ENCODE measurements at places on chromosomes 6 and 20. TPM values are rescaled to one million over a fixed set of nuclear protein-coding genes. Genes with fewer than 3 reads are reported as not detected.

Gene MYBL2
- 0.33 TPM for total RNA-seq

Gene ADA
- total RNA-seq, result 18.4 TPM

Gene CLIC5
- total RNA-seq, result 6.2 TPM

Gene GRM4
- total RNA-seq, result not detected

- DNase-seq, result no peak
Measured at GRCh38 chr6:144055121-144055931, 40.0 kb downstream of the SF3B5 start.

DNA sequence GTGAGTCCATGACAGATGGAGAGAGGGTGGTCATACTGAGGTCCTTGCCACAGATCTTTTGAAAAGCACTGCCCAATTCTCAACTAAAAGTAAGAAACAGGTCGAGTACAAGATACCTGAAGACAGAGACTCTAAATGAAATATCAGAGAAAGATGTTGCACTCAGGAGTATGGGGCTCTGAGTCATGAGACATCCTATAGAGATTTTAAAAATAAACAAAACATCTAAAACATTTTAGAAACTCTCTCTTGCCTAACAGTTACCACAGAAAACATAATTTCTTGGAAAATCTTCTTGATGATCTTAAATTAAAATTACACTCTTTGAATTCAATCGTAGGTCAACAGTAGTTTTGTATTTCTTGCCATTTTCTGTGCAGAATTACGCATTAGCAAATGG, 348.9 kb upstream of the MARCKS start:
- DNase-seq, result no peak

DNA sequence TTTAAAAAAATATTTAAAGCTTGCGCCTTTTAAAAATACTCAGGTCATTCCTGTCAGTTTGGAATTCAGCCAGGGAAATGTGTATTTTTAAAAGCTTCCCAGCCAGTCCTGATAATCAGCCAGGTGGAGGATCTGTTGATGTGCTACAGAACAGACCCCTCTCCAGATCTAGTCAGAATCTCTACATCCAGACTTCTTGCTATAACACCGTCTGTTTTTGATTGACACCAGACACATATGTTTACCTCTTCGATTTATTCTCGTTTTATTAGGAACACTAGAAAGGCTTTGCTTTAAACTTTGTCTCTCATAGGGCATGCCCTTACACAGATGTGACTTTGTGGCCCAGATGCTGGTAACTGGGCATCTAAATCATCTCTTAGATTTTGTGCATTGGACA, 11.7 kb downstream of the PARD6B start:
- no peak for DNase-seq

GRCh38 chr6:32623693-32624092, 13.5 kb upstream of the HLA-DQA1 start:
- DNase-seq, result no peak
